Stimulated activated CD4-positive, alpha-beta T cell treated with anti-CD3 and anti-CD28 coated beads, Interleukin-4, amount 100 ng/mL, for 1 hour (primary cell): ENCODE measurements at places on chromosomes 16 and 17.

GRCh38 chr16:84786605-84787262 lies 33.1 kb upstream of the CRISPLD2 start:
- DNase-seq: no peak

GRCh38 chr16:67248401-67249177 lies at the start of gene SLC9A5:
SLC9A5 (plus strand) TSS chr16:67248979; CDS start chr16:67249015, 36 bp downstream.
- DNase-seq: no peak

DNA sequence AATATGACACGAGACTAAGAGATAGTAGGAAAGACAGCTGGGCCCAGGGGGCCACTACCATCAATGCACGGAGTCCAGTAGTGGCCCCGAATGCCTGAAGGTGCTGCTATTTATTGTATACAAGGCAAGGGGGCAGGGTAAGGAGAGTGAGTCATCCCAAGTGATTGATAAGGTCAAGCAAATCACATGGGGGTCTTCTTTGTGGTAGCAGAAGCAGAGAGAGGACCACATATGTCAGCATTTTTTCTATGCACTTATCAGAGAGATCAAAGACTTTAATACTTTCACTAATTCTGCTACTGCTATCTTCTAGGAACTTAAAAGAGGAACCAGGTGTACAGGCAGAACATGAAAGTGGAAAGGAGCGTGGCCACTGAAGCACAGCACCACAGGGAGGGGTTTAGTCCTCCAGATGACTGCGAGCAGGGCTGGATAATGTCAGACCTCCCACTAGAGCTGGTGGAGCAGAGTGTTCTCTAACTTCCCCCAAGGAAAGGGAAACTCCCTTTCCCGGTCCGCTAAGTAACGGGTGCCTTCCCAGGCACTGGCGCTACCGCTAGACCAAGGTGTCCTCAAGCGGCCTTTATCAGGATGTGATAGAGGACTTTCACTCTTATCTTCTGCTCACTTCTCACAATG lies 26.4 kb upstream of the ARL4D start:
- DNase-seq: no peak

DNA sequence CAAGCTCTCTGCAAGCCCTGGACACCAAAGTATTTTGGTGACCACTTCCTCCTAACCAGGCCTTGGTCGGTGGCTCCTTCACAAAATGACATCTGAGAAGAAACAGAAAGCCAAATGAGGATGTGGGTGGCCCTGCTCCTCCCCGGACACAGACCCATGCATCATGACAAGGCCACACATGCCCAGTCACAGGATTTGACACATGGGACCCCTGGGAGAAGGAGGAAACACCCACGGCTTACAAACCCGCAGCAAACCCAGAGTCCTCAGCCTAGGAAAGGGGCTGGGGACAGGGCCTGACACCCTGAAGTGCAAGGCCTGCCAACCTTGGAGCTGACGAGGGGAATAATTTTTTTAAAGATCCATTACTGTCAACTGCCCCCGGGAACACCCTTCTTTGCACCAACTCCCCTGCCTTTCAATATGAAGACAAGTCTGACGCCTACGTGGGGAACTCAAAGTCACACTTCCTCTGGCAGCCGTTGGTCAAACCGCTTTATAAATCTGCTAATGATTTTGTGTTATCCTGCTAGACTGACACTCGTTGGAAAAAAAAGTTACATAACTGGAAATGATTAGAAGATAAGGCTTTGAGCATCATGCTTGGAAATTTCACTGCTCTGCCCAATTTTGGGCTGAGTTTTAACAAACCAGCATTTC lies 41.3 kb downstream of the GAS7 start:
- DNase-seq: no peak

DNA sequence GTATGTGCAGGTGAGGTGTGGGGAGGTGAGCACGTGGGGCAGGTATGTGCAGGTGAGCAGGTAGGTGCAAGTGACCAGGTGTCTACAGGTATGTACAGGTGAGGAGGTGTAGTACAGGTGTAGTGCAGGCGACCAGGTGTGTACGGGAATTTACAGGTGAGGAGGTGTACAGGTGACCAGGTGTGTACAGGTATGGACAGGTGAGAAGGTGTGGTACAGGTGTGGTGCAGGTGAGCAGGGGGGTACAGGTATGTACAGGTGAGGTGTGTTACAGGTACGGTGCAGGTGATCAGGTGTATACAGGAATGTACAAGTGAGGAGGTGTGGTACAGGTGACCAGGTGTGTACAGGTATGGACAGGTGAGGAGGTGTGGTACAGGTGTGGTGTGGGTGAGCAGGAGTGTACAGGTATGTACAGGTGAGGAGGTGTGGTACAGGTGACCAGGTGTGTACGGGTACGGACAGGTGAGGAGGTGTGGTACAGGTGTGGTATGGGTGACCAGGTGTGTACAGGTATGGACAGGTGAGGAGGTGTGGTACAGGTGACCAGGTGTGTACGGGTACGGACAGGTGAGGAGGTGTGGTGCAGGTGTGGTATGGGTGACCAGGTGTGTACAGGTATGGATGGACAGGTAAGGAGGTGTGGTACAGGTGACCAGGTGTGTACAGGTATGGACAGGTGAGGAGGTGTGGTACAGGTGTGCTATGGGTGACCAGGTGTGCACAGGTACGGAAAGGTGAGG lies 12.8 kb upstream of the DBNDD1 start:
- no peak for DNase-seq

- DNase-seq: no peak
These were observed 10.7 kb upstream of the CBX4 start for GRCh38 chr17:79849953-79850352.
